ENCODE measurements at places on chromosomes 7 and 10. TPM values are rescaled to one million over a fixed set of nuclear protein-coding genes. Genes with fewer than 3 reads are reported as not detected.

The ELAPOR2 gene
- 10.9 TPM for total RNA-seq

- DNase-seq, result no peak
Measured at GRCh38 chr10:98236862-98237261, 31.1 kb downstream of the LOXL4 start.

GRCh38 chr7:154914996-154915380, 87.9 kb downstream of the PAXIP1 start:
- no peak for DNase-seq

DNA sequence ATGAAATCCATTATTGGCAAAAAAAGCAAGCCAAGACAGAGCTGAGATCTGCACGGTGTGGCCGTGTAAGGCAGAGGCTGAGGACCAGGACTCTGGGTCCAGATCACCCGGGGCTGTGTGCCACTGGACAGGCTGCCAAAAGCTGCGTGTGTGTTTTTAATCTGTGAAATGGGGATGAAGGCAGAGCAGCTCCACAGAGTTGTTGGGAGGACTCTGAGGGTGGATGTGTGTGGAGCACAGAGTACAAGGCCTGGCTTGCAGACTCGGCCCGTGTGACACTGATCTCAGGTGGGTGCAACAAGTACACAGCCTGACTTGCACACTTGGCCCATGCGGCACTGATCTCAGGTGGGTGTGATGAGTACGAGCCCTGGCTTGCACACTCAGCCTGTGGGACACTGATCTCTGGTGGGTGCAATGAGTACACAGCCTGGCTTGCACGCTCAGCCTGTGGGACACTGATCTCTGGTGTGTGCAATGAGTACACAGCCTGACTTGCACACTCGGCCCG, 329.8 kb downstream of the DNAJB6 start:
- no peak for DNase-seq

DNA sequence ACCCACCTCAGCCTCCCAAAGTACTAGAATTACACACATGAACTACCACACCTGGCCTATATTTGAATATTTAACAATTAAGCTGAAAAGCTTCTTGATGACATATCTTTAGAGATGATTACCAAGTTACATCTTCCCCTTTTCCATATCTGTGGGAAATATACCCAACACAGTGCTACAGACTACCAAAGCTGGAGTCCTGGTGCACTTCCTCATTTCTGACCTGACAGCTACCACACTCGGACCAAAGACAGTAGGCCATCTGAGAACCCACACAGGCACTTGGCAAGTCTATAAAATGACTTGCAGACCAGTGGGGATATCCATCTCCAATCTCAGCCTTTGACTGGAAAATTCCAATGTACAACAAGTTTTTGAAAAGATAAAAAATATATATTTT, 270.4 kb upstream of the KLF14 start:
- DNase-seq, result no peak

All from mucosa of gallbladder (tissue), 1 donor.